ENCODE measurements at places on chromosomes 3 and 15.

DNA sequence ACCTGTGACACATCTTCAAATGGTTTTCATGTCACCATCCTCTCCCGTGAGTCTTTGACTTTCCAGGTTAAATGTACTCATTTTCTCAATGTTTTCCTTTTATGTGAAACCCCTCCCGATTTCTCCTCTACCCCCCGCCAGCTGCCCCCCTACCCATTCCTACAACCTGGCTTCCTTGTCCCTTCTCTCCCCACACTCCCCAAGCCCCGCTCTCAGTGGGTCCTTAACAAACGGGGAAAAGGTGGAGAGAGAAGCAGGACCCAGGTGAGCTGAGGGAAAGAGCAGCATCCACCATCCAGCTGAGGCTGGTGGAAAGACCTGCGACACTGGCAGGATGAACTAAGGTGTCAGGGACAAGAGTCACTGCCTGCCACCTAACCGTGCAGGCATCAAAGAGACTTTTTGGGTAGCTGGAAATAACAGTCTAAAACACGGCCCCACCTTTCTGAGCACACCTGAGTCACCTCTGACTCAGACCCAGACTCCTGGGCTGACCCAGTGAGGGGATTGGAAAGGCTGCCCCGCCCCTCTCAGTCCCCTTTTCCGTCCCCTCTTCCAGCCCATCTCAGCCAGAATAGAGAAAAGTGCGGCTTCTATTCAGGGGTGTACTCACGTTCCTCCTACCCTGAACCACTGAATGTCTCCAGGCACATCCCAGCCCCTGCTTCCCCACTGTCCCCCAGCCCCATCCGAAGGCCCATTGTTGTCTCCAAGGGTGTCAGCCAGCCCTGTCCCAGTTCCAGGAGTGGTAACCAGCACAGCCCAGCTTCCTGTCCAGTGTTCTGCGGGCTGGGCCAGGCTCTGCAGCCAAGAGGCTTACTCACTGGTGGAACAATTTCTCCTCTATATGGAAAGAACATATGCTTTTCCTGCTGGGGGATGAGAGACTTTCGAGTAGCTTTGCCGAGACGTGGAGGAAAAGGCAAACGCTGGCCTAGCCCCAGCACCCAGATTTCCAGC, 20.4 kb downstream of the ISG20 start:
- no peak for DNase-seq

- no peak for DNase-seq
These were observed 210.0 kb upstream of the PEX5L start for GRCh38 chr3:180246688-180247195.

GRCh38 chr3:53044711-53045517, 959 bp downstream of the SFMBT1 start:
- DNase-seq, result peak; percentile 65

- DNase-seq, result no peak
These were observed 222.5 kb upstream of the ICE2 start for GRCh38 chr15:60701261-60702019.

- peak; percentile 64 for DNase-seq
These were observed at the start of gene GOLGA8A for GRCh38 chr15:34437687-34438086. Gene GOLGA8A (minus strand): TSS chr15:34437808. CDS start chr15:34389691, 48,117 bp downstream.

GRCh38 chr15:91946581-91947292, 93.2 kb downstream of the SLCO3A1 start:
- no peak for DNase-seq

DNA sequence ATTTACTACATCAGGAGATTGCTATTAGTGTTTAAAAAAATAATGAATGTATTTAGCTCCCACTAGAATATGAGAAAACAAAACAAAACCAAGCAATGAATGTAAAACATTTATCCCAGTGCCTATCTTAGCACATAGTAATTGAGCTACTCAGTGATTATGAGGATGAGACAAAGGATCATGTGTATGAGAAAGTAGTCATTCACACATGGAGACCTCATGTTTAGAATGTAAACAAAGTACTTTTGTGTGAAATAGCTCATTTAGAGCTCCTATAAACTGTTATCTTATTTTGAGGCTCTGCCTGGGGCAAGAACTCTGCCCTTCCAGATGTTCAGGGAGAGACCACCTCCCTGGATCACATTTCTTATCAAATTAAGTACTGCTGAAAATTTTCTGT, 236.8 kb downstream of the LRRN1 start:
- no peak for DNase-seq

GRCh38 chr3:12884186-12884680, 42.9 kb upstream of the RPL32 start:
- no peak for DNase-seq

- DNase-seq, result no peak
These were observed 324.2 kb upstream of the ATP11B start for GRCh38 chr3:182469086-182469485.

- no peak for DNase-seq
These were observed 76.0 kb upstream of the ATP10A start for GRCh38 chr15:25939122-25939521.

GRCh38 chr3:9173445-9173844, 76.0 kb downstream of the SRGAP3 start:
- DNase-seq, result no peak

GRCh38 chr3:53350652-53351051, 3.3 kb upstream of the DCP1A start:
- DNase-seq, result peak; percentile 98

DNA sequence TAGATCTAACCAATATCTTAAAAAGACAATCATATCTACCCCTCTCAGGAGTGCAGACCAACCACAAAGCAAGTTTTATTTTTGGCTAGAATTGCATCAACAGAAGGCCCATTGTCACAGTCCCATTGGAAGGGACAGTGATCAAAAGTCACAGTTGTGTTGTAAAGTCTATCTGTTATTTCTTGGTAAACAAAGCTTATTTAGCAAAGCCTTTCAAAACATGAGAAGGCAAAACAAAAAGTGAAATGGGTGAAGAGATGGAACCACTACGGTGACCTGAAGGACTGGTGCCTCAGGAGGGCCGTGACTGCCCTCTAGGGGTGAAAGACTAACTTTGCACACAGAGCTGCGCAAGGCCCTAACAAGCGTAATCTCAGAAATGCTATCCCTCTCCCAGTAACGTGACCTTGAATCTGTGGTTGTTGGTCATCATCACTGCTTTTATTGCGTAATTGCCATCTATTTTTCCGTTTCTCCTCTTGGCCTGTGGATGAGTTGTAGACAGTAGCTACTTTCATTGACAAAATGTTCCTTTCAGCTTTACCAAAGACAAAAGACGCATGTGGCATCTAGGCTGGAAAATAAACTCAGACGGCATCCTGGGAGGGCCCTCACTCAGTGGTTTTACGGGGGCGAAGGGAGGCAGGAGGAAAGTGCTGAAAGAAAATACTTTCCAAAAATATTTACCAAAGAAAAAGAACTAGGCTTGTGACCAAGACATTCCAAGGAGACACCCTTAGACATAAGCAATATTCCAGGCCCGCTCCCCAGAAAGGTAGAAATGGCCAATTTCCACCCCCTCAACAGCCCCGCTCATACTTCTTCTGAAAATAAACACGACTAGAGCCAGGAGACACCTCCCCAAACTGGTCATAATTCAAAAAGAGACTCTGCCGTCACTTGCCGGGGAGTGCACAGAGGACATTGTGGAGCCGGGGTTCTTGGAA, 79.4 kb downstream of the FRMD4B start:
- DNase-seq, result peak; percentile 85

- DNase-seq, result no peak
These were observed 32.3 kb downstream of the ALDH1L1 start for GRCh38 chr3:126147932-126148683.

DNA sequence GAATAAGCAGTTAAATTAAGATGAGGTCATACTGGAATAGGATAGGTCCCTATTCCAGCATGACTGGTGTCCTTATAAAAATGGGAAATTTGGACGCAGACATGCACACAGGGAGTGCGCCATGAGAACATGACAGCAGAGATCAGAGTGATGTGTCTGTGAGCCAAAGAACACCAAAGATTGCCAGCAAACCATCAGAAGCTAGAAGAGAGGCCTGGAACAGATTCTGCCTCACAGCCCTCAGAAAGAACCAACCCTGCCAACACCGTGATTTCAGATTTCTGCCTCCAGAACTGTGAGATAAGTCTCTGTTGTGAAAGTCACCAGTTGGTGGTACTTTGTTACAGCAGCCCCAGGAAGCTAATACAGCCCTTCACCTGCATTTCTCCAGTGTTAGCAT, 34.7 kb downstream of the EPHB1 start:
- DNase-seq, result no peak

DNA sequence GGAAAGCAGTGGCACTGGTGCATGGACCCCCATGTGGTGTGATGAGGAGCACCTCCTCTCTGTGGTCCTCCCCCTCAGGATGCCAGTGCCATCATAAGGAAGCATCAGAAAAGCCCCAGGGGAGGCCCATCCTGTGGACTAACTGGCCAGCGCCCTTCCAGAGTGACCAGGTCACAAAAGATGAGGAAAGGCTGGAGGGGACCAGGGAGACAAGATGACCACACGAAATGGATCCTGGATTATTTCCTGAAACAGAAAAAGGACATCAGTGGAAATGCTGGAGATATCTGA, 56.4 kb downstream of the TPRA1 start:
- no peak for DNase-seq

GRCh38 chr3:138451595-138452162, 17.3 kb downstream of the ESYT3 start:
- DNase-seq, result no peak

DNA sequence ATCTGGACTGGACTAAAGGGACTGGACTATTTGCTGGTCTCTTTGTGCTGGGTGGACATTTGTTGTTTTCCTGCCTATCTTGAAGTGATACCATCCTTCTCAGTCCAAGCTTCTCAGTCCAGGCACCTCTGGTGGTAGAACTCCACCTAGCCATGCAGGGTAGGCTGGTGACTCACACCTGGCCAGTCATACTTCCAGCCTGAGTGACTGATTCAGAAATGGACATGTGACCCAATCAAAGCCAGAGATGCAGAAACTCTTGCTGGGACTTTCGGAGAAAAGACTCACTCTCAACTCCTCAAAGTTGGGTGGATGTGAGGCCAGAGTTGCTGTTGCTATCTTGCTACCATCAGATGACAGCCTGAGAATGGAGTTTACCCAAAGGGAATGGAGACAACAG, 5.6 kb upstream of the ASB14 start:
- DNase-seq, result no peak

DNA sequence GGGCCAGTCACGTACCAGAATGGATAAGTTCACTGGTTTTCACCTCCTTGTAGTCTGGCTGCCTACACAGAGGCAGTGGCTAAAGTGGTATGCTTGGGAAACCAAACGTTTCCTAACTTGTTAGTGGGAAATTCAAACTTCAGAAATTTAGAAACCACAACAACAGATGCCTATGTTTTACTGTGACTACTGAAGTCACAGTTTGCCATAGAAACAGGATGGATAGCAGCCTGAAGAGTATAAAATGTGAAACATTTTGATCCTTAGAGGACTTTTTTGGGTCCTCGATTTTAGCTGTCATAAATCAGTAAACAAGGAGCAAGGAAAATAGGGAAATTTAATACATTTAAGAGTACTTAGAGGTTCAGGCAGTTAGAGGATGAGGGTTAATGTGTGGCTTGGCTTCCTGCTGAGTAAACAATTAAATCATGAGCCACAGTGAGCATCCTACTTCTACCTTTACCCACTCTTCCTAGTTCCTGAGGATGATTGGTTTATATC, 48.6 kb downstream of the CMSS1 start:
- no peak for DNase-seq

DNA sequence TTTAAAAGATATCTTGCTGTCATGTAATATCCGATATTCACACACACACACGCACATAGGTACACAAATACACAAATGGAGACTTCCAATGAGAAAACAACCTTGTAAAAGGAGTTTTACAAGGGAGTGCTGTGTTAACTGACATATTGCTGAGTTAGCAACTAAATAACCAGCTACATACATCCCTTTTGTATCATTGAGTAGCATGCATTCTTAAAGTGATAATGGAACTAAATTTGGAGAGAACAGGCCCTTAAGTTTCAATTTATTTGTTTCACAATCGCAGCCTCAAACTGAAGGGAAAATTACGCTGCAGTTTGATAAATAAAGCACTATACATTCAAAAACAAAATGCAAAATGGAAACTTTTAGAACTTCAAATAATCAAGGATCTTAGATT, 1046.0 kb upstream of the NR2F2 start:
- no peak for DNase-seq

GRCh38 chr3:52917044-52917443, 19.7 kb upstream of the STIMATE start:
- no peak for DNase-seq

- no peak for DNase-seq
These were observed 24.0 kb downstream of the GOLIM4 start for GRCh38 chr3:168071591-168072322.

- DNase-seq, result no peak
These were observed 46.9 kb downstream of the RLBP1 start for GRCh38 chr15:89174476-89174875.

DNA sequence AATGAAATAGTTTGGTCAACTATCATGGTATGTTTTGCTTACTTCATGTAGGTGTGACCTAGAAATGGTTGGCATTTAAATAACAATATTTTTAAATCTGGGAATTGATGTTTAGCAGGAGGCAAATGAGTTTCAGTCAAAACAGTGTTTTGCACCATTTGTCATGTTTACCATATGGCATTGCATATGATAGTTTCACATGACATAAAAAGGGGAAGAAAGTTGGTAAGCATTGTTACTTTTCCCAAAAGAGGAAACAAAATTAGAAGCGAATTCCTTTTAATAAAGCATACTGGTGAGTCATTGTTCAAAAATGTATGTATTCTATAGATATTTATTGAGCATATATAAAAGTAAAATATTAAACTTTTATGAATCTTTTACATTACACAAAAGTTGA, 2.3 kb downstream of the RNF13 start:
- DNase-seq, result peak; percentile 50

- peak; percentile 47 for DNase-seq
These were observed 33.0 kb downstream of the KBTBD8 start for GRCh38 chr3:67030785-67031740.

DNA sequence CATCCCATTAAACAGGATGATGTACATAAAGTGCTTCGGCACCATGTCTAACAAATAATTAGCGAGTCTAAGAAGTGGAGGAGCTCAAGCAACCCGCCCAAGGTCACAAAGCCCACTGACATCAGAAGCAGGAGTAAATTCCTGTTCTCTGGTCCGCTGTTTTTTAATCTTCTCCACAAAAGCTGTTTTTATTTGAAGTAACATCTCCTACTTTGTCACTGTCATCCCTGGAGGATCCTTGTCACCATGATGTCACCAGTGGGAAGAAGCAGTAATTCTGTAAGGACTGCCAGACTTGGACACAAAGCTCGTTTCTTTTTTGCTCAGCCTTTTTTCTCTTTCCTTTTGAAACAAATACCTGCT, 216.2 kb downstream of the STT3B start:
- DNase-seq, result no peak

GRCh38 chr3:186418671-186419145, 56.7 kb upstream of the DGKG start:
- DNase-seq, result no peak

DNA sequence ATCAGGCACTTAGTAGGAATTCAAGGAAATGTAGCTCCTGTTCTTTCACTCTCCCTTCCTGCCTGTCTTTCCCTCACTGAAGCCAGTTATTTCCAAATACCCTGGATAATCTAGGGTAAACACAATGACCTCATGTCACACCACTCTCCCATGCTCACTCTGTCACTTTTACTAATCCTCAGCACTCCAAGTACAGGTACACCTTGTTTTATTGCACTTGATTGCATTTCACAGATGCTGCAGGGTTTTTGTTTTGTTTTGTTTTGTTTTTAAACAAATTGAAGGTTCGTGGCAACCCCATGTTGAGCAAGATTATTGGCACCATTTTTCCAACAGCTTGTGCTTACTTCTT, 40.8 kb downstream of the PPM1L start:
- no peak for DNase-seq

Measured in common myeloid progenitor, CD34-positive (primary cell).